Sigmoid colon (tissue), 7 donors: ENCODE measurements at places on chromosomes 2 and 18.

DNA sequence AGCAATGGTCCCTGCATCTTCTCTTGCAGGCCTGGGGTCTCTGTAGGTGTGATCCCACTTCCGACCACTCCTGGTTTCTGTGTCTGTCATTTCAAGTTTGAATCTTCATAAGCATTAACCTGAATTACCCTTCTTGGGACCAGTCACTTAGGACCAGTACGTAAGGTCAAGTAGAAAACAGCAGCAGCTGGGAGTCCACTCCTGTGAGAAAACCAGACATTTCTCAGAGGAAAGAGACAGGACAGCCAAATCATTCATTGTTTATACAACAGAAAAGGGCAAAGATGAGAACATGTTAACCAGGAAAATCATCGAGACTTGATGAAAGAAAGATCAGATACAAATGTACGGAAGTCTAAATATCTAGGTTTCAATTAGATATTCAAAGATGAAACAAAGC lies 163.0 kb downstream of the MREG start:
- DNase-seq: no peak

- DNase-seq: no peak
Measured at GRCh38 chr2:20647738-20648137, 3.2 kb downstream of the HS1BP3 start.

DNA sequence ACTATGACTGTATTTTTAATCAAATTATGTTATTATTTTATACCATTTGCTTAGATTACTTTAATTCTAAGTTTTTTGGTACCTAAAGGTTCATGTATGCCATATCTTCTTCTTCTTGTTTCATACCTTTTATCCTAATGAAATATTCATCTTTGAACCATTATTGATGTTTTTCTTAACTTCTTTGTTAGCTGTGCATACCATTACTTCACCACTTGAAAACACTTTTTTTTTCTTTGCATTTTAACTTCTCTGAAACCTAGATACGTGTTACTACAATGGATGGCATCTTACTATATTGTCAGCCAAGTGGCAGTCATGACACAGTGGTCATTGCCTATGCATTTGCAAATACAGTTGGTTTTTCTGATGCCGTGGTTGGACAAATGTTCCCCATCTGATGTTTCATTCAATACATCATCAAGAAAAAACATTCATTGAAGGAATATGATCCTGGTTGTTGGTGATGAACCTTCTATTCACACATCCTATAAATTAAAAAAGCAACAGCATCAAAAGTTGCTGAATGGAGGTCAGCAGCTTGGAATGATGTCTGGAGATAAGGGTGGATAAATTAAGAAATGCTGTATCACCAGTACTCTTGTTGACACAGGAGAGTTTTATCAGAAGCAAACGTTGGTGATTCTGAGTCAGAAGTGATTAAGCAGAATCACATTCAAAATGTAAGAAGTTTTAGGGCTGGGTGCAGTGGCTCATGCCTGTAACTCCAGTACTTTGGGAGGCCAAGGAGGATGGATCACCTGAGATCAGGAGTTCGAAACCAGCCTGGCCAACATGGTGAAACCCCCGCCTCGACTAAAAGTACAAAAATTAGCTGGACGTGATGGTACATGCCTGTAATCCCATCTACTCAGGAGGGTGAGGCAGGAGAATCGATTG lies 7.4 kb downstream of the IL36A start:
- DNase-seq: no peak

GRCh38 chr2:169159686-169160085 lies 90.3 kb downstream of the DHRS9 start:
- DNase-seq: no peak
